OCI-LY7 (cell line): ENCODE measurements at places on chromosomes 7 and 10. TPM values are rescaled to one million over a fixed set of nuclear protein-coding genes. Genes with fewer than 3 reads are reported as not detected.

Gene NEUROD6
- not detected in 2 replicates for total RNA-seq

Gene LRCH4
- total RNA-seq: 72.0 and 75.5 TPM in 2 replicates

DNA sequence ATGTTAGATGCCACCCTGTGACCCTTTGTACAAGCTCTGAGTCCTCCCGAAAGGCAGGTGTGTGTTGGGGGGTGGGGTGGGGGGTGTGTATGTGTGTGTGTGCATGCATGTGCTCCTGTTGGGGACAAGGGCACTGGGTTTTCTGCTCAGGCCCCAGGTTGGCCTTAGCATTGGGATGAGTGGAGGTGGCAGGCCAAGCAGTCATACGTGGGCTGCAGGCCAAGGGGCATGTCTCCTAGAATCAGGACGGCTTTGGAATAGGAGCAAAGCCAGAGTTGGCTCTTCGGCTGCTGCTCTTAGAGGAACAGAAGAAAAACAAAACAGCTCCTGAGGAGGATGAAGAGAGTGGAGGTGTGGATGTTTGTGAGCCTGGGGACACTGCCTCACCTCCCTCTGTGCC, 26.0 kb downstream of the HSPA12A start:
- DNase-seq: no peak

DNA sequence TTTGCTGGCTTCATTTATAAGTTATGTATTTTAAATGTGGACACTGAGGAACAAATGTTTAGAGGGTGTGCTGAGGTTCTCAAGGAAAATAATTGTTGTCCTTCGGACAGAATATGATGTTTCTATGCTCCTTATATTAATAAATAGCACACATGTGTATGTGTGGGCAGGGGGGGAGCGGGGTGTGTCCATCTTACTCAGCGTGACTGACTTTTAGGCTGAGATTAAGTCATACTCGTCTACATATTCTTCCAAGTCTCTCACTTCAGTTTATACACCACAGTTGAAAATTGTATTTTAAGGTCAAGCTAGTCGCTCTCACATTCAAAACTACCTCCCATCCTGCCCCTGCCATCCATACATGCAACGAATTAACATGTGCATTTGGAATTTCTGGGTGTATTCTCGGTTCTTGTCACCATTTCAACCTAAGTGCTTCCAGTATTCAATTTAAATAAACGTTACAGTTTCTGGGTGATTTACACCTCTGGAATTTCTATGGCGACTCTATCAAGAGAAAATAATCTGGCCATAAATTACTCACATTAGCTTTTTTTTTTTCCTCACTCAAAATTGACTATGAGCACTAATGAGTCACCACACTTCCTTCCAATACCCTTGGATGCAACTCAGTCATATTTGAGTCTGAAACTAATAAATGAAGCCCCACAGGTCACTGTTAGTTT, 3.3 kb downstream of the PCDH15 start:
- DNase-seq: no peak

- no peak for DNase-seq
These were observed 49.2 kb downstream of the CUL2 start for GRCh38 chr10:35040760-35041501.

GRCh38 chr10:79063661-79064492, 4.9 kb upstream of the ZMIZ1 start:
- DNase-seq: no peak

DNA sequence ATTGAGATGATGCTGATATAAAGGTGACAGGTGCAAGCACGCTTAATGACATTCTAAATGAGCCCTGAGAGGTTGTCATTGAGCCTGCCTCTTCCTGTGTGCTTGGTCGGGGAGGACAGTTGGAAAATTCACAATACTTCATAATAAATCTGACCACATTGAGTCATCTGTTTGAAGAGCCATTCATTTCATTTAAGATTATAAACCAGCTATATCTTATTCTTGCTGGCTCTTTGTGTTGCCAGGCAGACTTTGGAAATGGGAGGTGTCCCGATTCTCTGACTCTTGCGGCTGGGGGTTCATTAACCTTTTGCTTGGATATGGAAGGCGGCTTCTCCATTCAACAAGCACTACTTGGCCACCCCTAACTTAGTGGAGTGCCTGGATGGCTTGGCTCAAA, 198.2 kb downstream of the FANK1 start:
- no peak for DNase-seq

GRCh38 chr7:19970514-19970913, 197.1 kb upstream of the TMEM196 start:
- no peak for DNase-seq

Gene ACHE
- total RNA-seq: not detected in 2 replicates

- no peak for DNase-seq
These were observed 90.0 kb downstream of the MYOF start for GRCh38 chr10:93392121-93392520.

GRCh38 chr7:135673360-135673706, 11.0 kb downstream of the STMP1 start:
- DNase-seq: no peak

Gene FBXL13
- total RNA-seq: 1.6 TPM in 2 replicates
